ELF-1 (cell line): ENCODE measurements at places on chromosomes 12 and 14.

GRCh38 chr14:94992046-94992445, 165.3 kb downstream of the DICER1 start:
- no peak for DNase-seq

GRCh38 chr12:50637870-50638481, 125.9 kb upstream of the ATF1 start:
- no peak for DNase-seq

- DNase-seq = no peak
Measured at GRCh38 chr12:120830052-120830940, 73.9 kb downstream of the SPPL3 start.

- DNase-seq = no peak
Measured at GRCh38 chr14:30813216-30813615, 61.1 kb upstream of the COCH start.
